ENCODE measurements at places on chromosomes 12 and 14.

- DNase-seq: no peak
Measured at GRCh38 chr12:108363165-108363564, 24.1 kb upstream of the CMKLR1 start.

DNA sequence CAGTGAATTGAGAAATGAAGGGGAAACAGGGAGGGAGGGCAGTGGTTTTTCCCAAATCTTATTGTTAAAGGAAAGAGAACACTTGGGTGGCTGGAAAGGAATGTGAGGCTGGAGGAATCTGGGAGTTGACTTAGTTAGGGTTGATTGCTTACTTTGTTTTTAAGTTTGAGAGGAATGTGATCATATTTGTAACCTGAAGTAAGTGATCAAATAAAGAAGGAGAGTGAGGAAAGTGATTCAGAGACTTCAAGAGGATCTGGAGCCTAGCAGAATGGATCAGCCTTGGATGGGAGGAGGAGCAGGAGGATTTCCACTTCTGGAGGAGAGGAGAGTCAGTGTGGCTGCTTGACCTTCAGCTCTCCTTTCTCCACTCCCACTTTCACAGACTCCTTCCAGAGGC, 6.0 kb upstream of the LRP6 start:
- DNase-seq: no peak

DNA sequence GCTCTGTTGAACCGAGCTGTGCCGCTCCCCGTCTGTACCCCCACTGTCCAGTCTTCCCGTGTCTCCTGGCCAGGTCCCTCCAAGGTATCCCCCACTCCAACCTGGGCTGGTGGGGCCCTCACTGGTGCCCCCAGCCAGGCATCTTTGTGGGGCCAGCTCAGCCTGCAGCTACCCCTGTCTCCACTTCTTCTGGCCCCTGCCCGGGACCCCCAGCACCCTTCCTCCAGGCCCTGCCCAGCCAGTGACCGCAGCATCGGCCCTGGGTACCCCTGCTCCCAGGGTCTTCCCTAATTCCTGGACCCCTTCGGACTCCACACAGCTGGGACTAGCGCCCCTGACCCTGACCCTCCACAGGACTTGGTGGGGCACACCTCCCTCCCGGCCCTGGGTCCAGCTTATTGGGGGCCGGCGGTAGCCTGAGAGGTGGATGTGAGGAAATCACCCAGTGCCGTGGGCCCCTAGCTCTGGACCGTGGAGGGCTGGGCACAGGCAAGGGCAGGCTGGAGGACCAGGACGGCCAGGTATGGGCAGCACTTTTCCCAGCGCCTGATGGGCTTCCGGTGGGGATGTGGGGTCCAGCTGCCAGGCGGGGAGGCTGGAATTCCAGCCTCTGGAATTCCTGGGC, 4.1 kb upstream of the CRIP1 start:
- no peak for DNase-seq

DNA sequence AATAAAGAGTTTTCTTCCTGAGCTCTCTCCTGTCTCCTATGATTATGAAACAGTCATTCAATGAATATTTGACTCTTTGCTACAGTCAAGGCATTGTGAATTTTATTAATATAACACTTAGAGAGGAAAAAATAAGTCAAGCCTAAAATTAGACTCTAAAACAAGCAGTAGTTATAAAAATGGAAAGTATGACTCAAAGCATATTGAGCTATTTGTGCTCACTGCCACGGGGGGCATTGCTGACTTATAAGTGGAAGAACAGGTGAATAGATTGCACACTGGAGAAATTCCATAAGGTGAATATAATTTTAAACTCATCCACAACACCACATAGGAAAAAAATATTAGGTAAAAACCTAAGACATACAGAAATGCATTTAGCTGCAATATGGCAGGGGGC, 87.7 kb upstream of the CCDC196 start:
- DNase-seq: no peak

DNA sequence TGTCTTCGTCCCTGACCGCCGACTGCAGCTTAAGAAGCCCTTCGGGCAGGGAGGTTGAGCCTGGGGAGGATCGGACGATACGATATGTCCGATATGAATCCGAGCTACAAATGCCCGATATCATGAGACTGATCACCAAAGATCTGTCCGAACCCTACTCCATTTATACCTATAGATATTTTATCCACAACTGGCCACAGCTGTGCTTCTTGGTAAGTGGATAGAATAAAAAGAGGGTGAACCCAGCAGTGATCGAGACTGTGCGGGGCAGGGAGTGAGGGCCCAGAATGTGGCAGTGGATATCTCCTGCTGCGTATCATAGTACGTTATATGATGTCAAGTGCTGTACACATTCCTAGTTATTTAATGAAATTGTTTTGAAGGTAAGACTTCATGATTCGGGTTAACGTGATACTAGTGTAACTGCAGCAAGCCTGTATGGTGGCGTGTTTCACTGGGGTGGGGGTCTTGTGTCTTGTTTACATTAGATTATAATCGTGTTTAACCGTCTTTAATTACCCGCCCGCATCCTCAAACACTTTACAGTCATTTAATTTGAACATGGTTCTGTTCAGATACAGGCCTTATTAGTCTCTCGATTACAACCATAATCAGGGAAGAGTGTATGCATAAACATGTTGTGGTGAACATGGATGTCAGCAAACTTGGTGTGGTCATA, 1.3 kb downstream of the NAA30 start:
- DNase-seq: no peak

- DNase-seq: no peak
Measured at GRCh38 chr12:53775478-53776145, 23.8 kb upstream of the CISTR start.

DNA sequence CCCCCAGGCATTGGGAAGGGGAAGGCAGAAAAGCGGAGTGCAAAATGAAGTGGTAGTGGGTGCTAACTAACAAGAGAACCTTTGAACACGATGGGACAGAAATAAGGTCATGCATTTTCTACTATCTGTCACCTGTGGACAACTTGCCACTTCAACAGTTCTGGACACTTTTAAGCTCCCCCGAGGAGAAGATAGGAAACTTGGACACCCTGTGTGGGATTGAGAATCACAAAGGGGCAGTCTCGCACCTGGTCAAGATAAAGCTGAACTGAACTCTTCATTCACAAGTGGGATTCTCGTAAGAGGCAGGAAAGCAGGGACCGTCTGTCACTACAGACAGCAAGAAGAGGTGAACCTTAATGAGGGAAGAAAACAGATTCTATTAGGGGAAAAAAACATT, 51.6 kb downstream of the EIF2S3B start:
- DNase-seq: no peak

DNA sequence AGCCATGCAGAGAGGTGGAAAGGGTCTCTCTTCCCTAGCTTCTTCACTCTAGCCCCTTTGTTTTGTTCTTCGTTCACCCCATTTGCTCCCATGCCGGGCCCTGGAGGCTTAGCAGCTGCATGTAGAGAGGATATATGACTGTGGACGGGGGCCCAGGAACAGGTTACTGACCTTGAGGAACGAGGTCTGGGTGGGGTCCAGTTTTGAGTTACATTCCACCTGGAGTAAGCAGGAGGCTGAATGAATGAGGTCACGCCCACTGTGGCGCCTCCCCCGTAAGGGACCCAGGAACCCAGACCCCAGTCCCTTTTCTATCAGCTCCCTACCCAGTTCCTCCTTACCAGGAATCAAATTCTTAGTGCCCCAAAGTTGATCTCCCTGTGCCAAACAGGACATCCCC, 6.6 kb downstream of the NDRG2 start:
- no peak for DNase-seq

DNA sequence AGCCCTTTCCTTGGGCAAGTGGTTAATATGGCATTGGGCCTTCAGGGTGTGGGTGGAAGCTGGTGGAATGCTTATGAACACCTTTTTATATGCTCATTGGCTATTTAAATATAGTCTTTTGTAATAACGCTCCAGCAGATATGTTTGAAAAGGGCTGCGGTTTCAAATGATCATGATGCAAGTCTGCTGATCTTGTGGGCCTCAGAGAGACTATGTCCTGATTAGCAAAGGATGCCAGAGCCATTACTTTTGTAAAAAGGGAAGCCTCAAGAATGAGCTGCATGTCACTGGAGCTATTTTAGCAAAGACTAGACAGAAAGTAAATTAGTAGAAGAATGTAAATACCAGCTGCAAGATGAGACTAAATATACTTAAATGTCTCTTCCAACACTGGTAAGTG, 200.5 kb downstream of the GXYLT1 start:
- no peak for DNase-seq

GRCh38 chr12:30691122-30691879, 4.4 kb downstream of the IPO8 start:
- no peak for DNase-seq

DNA sequence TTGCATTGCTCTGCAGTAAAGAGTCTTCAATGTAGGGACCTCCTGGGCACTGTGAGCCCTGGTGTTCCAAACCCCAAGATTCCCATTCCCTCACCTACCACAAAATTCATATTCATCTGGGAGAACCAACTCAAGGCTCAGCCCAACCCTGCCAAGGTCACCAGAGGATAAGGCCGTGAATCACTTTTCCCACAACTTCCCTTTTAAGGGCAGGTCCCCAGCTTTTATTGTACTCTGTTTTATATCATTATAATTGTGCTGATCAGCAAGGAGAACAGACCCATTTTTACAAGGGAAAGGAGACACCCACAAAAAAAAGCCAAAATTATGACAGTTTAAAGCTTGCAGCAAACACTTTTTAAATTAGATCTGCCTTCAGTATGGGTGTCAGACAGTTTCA, 363.0 kb upstream of the FKBP4 start:
- no peak for DNase-seq

- DNase-seq: no peak
Measured at GRCh38 chr12:26128168-26128567, 3.3 kb upstream of the BHLHE41 start.

- no peak for DNase-seq
Measured at GRCh38 chr14:50773632-50774541, 57.1 kb downstream of the NIN start.

DNA sequence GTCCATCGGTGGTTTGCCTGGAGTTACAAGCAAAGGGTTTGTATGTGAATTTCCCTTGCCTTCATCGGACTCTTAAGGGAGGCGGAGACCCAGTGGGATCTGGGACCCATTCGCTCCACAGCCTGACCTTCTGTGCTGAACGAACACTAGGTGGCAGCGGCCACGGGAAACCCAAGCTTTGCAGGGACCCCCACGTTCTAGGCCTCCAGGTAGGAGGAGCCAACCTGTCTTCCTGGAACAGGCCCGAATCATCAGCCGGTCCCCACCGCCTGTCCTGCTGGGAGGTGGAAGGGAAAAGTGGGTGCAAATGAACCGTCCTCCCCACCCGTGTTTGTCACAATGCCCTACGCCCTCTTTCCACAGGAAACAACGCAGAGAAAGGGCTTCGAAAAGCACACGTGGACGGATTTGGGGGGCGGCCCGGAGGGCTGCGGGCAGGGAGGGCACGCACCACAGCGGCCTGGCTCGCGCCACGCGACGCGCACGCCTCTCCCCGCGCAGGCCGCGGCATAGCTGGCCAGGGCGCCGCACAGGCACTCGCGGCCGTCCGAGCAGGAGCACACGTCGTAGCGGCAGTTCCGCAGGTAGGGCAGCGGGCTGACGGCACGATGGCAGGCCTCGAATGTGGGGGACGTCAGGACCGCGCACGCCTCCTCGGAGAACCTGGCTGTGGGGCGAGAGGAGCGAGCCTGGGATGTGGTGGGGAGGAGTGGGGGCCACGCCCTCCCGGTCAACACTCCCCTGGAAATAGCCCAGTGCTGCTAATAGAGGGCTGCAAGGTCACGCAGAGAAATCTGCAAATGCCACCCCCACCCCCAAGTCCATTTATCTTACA, 67.8 kb downstream of the VWF start:
- no peak for DNase-seq

- DNase-seq: no peak
Measured at GRCh38 chr14:32381869-32382268, 52.8 kb downstream of the AKAP6 start.

- no peak for DNase-seq
Measured at GRCh38 chr14:24465368-24465767, 22.8 kb upstream of the SDR39U1 start.

GRCh38 chr12:51246254-51246853, 7.7 kb downstream of the DAZAP2 start:
- no peak for DNase-seq

GRCh38 chr12:69919495-69919894, 94.5 kb downstream of the MYRFL start:
- DNase-seq: no peak

DNA sequence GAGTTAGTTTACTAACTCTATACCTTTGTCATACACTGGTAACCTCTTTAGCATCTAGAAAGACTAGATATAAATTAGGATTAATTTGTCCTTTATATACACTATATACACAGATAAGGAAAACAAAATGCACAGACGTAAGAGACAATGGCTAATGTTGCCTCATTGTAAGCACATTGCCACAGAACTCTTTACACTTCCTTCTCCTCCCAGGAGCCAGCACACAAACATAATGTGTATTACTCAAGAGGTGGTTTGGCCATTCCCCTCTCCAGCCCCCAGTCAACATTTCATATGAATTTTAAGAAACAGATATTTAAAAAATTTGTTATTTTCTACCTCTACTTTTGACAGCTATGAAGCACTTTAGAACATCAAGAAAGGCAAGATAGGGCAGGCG, 131.4 kb upstream of the OR4E1 start:
- DNase-seq: no peak

DNA sequence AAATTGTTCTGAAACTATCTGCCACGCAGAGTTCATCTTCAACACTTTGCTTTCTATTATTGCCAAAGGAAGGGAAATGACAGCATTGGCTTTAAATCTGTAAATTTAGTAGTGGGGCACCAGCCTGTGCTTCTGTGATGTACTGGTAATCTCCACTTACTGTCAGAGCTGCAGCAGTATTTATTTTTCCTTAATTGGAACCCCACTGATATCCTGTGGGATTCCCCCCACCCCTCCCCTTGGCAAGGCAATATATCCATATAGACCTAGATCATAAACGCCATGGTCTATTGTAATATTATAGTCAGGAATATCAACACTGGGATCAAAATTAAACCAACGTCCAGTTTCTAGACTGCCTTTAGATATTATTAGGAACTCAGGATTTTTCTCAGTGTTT, 96.7 kb downstream of the RMST start:
- DNase-seq: no peak

- DNase-seq: no peak
Measured at GRCh38 chr12:9273276-9273675, 65.1 kb upstream of the PZP start.

GRCh38 chr12:48000878-48001504, 3.3 kb downstream of the COL2A1 start:
- no peak for DNase-seq

GRCh38 chr12:27467641-27468040, 21.1 kb downstream of the SMCO2 start:
- DNase-seq: no peak

GRCh38 chr14:33986804-33987203, 35.9 kb upstream of the EGLN3 start:
- DNase-seq: no peak

Measured in activated CD4-positive, alpha-beta T cell treated with anti-CD3 and anti-CD28 coated beads, Interleukin-2, amount 50 U/mL, for 24 hours (primary cell).